ENCODE measurements at places on chromosomes 11 and 22. TPM values are rescaled to one million over a fixed set of nuclear protein-coding genes. Genes with fewer than 3 reads are reported as not detected.
A peak's percentile ranks its signal among the peaks of the same experiment; 100 is the strongest.

- no peak for DNase-seq
Observed at GRCh38 chr11:109223451-109223850, 198.5 kb upstream of the C11orf87 start.

C22orf23 gene
- 0.90 TPM for total RNA-seq

CNGA4 gene
- not detected for total RNA-seq

- no peak for DNase-seq
Observed at GRCh38 chr22:50400406-50400805, 57.3 kb downstream of the PPP6R2 start.

TCP11L1 gene
- 1.1 TPM for total RNA-seq

- DNase-seq = no peak
Observed at GRCh38 chr11:61551634-61552033, 29.2 kb downstream of the SYT7 start.

GRCh38 chr11:86595451-86595850 is 77.0 kb downstream of the ME3 start:
- DNase-seq = no peak

- DNase-seq = no peak
Observed at GRCh38 chr11:1157341-1157644, 460 bp upstream of the MUC5AC start.

IPO7 gene
- total RNA-seq = 77.4 TPM

DNA sequence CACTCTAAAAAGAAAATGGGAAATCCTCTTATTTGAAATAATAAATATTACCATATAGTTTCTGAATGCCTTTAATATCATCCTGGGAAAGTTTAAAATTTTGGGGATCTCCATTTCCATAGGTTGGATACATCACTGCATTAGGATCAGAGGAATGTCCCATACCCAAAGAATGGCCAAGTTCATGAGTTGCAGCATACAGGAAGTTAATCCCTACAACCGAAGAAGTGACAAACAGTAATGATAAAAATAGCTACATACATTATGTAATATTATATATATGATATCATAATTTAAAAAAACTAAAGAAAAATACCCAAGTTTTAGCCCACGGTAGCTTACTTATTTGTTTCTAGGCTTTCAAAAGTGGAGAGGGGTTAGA is 7.4 kb downstream of the MMP7 start:
- no peak for DNase-seq

GRCh38 chr11:28729339-28729738 is 621.2 kb downstream of the METTL15 start:
- DNase-seq = no peak

GRCh38 chr11:126544108-126545056 is 188.9 kb downstream of the ST3GAL4 start:
- DNase-seq = no peak

DNA sequence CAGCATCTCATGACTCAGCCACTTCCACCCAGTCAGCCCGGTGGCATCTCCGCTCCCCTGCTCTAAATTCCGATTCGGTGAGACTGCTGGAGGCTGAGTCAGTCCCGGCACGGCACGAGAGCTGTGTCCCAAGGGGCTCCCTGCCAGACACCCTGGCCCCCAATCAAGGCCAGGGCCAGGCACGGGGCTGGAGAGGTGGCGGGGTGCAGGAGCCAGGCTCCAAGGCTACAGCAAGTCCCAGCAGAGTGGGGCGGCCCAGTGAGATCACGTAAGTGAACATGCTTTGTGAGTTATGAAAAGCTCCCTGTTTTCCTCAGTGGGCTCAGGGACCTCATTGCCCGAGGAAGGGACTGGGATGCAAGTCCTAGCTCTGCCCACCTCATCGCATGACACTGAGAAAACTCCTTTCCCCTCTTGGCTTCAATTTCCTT is 3.0 kb downstream of the C11orf68 start:
- peak; percentile 90 for DNase-seq

TRMU gene
- 65.1 TPM for total RNA-seq

FXYD2 gene
- 456 TPM for total RNA-seq

GRCh38 chr11:19511066-19511412 is 201.6 kb upstream of the NAV2 start:
- no peak for DNase-seq

DNA sequence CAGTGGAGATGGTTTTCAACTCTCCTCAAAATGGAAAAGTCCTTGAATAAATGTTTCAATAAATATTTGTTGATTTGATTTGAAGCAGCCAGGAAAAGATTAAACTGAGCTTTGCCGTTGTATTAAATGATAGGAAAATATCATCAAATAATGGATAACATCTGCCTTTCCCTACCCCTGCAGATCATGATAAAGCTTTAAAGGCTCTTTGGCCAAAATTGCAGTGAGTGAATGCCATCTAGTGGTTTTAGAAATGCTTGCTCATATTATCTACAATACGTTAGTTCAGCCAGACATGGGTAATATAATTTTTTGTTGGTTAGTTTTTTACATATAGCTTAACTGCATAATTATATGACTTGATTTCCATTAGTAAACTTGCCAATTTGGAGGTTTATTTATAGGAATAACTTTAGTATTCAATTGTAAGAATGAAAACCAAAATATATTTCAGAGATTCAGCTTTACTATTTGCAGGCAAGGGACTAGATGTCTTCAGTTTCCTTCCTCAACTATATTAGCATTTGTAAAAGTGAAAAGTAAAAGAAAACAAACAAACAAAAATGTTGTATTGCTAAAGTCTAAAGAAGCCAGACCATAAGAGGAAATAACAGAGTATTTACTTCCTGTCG is 159.2 kb downstream of the MSANTD4 start:
- peak; percentile 42 for DNase-seq

GNG3 gene
- total RNA-seq = not detected

GRCh38 chr11:33642461-33643166 is 58.0 kb downstream of the C11orf91 start:
- no peak for DNase-seq

- no peak for DNase-seq
Observed at GRCh38 chr11:31408201-31408600, 38.5 kb downstream of the DNAJC24 start.

GRCh38 chr11:78820741-78821140 is 246.1 kb upstream of the NARS2 start:
- no peak for DNase-seq

DNA sequence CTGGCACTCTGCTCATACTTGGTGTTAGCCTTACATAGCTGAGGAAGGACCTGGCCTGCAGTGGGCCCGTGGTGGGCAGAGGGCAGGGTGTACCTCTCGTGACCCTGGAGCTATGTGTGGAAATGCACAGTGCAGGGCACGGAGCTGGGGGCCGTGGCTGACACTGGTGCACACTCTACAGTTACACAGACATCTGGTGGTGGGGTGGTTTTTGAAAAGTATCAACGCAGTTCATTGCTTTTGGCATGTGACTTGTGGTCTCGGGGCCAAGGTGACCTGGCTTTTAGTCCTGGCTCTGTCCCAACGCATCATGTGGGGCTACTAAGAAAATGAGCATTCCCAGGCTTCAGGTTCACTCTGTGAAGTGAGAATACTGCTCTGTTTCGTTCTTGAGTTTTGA is 553.6 kb downstream of the NTM start:
- no peak for DNase-seq

RAB1B gene
- 56.1 TPM for total RNA-seq

DNA sequence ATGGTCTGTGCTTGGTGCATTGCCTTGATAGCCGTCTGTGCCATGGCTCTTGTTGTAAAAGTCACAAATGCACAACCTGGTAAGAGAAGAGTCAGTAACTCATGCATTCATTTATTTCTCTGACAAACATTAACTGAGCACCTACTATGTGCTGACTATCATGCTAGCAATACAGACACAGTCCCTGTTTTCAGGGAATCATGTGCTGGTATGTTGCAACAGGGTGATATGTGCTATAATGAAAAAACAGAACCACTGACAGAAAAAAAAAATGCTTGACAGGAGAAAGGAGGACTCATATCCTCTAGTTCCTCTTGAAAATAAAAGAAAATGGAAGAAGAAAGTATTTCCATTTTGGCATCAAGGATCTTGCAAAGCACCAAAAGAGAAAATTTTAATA is 34.5 kb upstream of the RAPSN start:
- DNase-seq = no peak

- DNase-seq = no peak
Observed at GRCh38 chr11:45470151-45470793, 184.1 kb upstream of the SYT13 start.

Measured in Caki2 (cell line).